Kidney (tissue), 22 donors: ENCODE measurements at places on chromosomes 4 and X. TPM values are rescaled to one million over a fixed set of nuclear protein-coding genes. Genes with fewer than 3 reads are reported as not detected.

DNA sequence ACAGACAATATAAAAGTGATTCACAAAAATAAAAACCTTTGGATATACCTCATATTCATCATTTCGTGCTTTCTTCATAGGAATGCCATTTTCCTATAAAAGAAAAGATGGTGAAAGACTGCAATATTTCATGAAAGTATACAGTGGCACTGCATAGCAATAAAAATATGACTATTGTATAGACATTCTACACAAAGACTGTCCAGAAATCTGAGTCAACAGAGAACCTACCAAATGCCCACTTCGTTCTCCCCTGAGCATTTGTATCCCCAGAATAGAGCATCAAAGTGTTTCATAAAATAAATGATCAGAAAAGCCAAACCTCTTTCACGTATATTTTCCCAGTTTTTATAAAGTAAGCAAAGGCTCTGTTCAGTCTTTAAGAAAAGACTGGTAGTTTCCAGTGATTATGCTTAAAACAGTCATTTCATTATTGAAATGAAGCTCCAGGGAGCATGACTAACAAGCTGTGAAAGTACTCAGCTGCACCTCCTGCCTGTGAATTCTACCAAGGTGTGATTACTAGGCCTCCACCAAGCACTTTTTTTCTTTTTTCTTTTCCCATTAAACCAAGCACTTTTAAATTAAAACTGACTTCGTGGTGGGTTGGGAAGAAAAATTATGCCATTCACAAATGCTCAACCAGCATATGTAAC is 20.2 kb downstream of the PPA2 start:
- DNase-seq, result no peak

DNA sequence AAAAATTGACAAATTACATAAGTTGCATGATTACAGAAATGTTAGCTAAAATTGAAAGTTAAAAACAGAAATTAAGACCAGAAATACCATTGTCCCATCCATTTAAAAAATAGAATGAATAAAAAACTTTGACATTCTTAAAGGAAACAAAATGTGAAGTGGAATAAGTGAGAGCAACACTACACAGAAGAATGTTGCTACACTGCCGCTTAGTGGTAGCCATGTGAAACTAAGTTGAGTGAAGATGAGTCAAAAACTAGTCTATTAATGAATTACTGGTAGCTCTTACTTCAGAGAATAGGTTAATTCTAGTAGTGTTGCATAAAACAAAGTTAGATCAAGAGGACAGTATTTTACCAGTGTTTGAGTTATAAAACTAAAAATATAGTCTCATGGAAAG is 571.0 kb upstream of the KLHL4 start:
- no peak for DNase-seq

DNA sequence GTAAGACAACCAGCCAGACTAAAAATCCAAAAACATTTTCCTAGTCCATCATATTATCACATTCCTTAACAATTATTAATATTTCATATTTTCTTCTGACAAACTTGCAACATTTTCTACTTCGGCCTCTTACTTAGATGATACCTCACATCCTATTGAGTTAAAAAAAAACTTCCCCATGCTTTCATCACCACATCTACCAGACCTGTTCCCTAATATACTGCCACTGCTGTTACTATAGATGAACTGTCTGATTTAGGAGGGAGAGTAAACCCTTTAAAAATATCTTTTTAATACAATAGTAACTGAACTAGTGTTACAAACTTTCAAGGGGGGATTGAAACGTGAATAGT is 1.5 kb downstream of the FAM200B start:
- no peak for DNase-seq

DNA sequence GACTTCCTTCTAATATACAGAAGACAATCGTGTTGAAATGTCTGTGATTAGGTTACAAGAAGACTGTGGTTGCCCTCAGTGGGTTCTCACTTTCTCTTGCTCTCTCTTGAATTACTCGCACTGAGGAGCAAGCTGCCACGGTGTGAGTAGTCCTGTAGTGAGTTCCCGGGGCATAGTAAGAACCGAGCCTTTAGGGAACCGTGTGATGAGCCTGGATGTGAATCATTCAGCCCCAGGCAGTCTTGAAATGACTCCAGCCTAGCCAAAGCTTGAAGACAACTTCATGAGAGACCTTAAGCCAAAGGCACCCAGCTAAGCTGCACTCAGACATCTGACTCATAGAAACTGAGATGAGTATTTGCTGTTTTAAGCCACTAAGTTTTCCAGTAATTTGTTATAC is 292.7 kb downstream of the SPOCK3 start:
- DNase-seq, result no peak

- no peak for DNase-seq
These were observed 169.9 kb downstream of the ZNF330 start for GRCh38 chr4:141390571-141390970.

GRCh38 chrX:35244796-35245508 is 302.4 kb downstream of the FAM47B start:
- DNase-seq, result no peak

GRCh38 chr4:154329268-154329868 is 162.2 kb downstream of the DCHS2 start:
- DNase-seq, result no peak

- no peak for DNase-seq
These were observed 151.6 kb upstream of the MAP3K15 start for GRCh38 chrX:19666950-19667349.

GRCh38 chr4:110190249-110190648 is 8.2 kb downstream of the ELOVL6 start:
- no peak for DNase-seq

- no peak for DNase-seq
These were observed 46.4 kb upstream of the GABRE start for GRCh38 chrX:152020888-152021287.

GRCh38 chr4:140904904-140905303 is 148.7 kb upstream of the TBC1D9 start:
- no peak for DNase-seq

GRCh38 chr4:26584725-26585124 is 841 bp downstream of the TBC1D19 start:
- DNase-seq, result no peak

DNA sequence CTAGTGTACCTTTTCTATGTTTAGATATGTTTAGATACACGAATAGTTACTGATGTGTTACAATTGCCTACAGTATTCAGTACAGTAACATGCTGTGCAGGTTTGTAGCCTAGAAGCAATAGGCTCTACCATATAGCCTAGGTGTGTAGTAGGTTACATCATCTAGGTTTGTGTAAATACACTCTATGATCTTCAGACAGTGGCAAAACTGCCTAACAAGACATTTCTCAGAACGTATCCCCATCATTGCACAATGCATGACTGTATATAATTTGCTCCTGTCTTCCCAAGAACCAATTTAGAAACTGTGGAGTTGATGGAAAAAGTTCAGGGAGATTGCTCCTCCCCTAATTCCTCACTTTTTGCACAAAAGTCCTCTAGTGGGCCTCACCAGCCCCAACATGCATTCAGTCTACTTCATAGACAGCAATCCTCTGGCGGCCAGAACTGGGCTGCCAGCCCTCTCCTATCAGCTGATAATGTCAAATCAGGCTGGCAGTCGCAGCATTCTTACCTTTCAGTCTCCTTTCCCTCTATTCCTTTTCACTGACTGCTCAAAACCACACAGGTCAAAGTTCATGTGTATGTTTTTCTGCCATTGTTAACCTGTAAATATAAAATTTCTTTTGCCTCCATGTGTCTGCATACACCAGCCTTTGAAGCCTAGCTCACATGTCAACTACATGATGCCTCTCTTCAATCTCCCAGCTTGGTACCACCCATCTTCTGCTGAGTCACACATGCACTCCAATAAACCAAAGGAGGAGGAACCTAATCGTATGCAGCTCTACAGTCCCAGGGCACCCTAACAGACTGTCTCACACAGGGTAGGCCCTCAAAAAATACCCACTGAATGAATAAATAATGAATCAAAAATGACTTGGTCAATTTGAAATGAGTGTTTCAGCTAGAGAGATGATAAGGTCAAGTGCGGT is 32.0 kb downstream of the BCLAF3 start:
- DNase-seq, result no peak

DNA sequence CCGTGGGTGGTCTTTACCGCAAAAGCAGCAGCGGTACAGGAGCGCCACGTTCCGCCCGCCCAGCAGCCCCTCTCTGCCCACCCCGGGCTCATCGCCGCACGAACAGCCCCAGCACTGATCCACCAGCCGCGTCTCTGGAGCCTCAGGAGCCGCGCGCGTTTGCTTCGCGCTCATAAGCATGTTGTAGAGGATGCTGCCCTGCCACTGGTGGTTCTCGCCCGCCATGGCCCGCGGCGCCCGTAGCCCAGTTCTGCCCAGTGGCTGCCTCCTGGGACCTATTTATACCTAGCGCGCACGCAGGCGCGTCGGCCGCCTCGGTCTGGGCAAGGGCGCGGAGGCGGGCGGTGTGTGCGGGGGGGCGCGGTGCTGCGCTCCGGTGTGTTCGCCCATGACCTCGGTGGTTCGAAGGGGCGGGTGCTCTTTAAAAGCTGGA is at the start of gene NR0B1:
Gene NR0B1, minus strand, starts transcription at position 252 of the 433 bp plus-strand sequence. Its CDS starts 27 bp downstream, at position 225.
- DNase-seq, result peak; percentile 20

GRCh38 chr4:4554234-4554633 is 12.4 kb upstream of the STX18 start:
- DNase-seq, result no peak

DNA sequence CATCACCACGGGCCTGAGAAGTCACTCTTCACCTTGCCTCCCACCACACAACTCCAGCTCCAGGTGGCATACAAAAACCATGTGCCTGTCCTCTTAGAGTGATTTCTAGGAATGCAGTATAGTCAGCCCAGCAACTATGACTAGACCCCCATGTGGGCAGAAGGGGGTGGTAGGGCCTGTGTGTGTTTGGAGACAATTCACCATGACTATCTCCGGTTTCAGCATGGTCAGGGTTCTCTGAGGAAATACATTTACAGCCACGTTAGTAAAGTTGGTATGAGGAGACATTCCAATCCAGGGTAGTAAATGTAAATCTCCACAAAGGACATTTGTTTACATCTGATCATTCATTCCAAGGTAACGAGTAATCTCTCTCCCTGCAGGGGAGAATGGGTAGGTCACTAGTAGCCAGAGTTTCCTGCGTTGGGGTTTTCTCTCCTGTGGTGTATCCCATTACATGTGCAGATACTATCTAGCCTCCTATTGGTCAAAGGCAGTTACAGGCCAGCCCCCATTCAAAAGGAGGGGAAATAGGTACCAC is 4.2 kb upstream of the MTMR1 start:
- no peak for DNase-seq

DNA sequence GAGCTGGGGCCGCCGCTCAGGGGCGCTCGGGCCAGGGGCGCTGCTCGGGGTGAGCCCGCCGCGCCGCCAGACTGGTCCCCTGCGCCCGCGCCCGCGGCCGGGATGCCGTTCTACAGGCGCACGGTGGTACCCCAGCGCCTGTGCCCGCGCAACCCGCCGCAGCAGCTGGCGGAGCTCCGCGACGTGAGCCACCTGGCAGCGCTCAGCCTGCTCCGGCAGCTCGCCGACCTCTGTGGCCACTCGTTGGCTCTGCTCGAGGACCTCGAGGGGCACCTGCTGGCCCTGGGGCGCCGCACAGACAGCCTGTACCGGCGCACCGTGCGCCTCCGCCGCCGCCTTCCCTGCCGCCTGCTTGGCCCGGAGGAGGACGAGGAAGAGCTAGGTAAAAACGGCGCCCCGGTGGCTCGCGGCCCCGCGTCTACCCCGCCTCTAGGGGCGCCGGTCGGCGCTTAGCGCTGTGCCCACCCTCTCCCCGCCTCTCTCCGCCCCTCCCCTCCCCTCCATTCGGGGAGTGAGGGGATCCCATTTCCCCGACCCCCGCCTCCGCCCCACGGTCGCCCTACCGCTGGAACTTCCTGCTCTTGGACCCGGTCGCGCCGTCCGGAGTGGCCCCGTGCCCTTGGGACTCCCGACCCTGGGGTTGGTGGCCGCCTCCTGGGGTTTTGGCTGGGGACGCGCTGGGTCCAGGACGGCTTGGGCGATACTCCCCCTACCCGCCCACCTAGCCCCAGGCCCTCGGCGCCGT is 513 bp downstream of the NHSL2 start:
- peak; percentile 57 for DNase-seq

DNA sequence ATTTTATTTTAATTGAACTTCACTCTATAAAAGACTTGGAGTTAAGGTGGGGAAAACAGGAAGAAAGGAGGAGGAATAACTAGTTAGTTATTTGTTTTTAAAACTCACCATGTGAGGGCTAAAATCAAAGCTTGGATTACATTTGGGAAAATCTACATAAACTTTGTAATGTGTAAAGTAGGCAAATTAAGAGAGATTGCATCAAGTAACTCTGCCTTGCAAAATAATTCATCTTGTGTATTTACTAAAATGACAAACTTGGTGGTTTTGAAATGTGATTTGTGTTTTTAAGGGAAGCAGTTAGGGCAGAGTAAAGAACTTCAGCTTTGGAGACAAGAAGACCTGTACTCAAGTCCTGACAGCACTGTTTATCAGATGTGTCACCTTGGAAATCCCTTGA is 43.3 kb upstream of the RASSF6 start:
- no peak for DNase-seq

GRCh38 chr4:70443329-70443728 is 28.7 kb upstream of the MUC7 start:
- no peak for DNase-seq

- no peak for DNase-seq
These were observed 4.1 kb downstream of the PPA2 start for GRCh38 chr4:105469736-105470135.

GRCh38 chr4:67820903-67821302 is 62.9 kb downstream of the TMPRSS11D start:
- no peak for DNase-seq

GRCh38 chr4:2943364-2944090 is 19.7 kb downstream of the NOP14 start:
- no peak for DNase-seq

DNA sequence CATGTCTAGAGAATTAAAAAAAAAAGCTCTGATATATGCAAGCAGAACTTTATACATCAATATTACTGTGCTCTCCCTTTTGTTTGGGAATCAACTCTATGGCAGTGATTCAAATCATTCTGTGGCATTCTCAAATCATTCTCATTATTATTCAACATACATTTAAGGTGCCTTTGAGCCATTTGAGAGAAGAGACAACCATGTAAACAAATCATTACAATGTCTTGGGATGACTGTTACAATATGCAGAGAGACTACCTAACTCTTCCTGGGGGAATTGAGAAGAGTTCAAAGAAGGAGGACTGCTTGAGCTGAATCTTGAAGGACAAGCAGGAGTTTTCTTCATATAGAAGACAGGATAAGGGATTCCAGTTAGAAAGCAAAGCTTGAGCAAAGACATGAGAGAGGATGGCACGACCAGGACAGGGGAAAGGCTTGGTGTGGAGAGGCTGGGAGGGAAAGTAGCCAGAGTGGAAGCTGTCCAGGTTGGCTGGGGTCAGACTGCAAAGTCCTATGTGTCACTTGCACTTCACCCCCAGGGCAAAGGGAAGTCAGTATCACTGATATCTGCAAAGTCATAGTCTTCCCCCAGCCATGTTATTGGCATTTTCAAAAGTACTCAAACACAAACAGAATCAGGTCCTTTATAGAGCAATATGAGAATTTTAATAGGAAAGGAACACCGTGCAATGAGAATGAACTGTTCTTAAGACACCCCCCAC is 9.0 kb downstream of the SEC24D start:
- DNase-seq, result no peak

GRCh38 chr4:42965326-42965725 is 72.8 kb downstream of the GRXCR1 start:
- DNase-seq, result no peak

GRCh38 chr4:52711272-52711671 is 40.0 kb downstream of the ERVMER34-1 start:
- no peak for DNase-seq

- DNase-seq, result no peak
These were observed 178.1 kb upstream of the LEF1 start for GRCh38 chr4:108346818-108347210.

ANXA10 gene
- polyA plus RNA-seq, result not detected

PDE5A gene
- 3.9 TPM for polyA plus RNA-seq

EMCN gene
- 140 TPM for polyA plus RNA-seq

ZNF280C gene
- polyA plus RNA-seq, result 0.60 TPM

SYN1 gene
- polyA plus RNA-seq, result 0.88 TPM
